Central memory CD4-positive, alpha-beta T cell (primary cell): ENCODE measurements at places on chromosomes 5 and 9.
A peak's percentile ranks its signal among the peaks of the same experiment; 100 is the strongest.

DNA sequence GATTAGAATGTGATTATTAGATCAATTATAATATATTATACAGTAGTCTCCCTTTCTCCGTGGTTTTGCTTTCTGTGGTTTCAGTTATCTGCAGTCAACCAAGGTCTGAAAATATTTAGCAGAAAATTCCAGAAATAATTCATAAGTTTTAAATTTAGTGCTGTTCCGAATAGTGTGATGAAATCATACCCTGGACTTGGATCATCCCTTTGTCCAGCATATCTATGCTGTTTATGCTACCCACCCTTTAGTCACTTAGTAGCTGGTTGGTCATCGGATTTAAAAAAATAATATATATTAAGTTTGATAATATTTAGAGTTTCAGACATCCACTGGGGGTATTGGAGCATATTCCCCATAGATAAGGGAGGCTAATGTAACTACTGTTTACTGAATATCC, 19.6 kb downstream of the RMI1 start:
- no peak for DNase-seq

GRCh38 chr5:143154510-143155370, 248.7 kb downstream of the NR3C1 start:
- no peak for DNase-seq

DNA sequence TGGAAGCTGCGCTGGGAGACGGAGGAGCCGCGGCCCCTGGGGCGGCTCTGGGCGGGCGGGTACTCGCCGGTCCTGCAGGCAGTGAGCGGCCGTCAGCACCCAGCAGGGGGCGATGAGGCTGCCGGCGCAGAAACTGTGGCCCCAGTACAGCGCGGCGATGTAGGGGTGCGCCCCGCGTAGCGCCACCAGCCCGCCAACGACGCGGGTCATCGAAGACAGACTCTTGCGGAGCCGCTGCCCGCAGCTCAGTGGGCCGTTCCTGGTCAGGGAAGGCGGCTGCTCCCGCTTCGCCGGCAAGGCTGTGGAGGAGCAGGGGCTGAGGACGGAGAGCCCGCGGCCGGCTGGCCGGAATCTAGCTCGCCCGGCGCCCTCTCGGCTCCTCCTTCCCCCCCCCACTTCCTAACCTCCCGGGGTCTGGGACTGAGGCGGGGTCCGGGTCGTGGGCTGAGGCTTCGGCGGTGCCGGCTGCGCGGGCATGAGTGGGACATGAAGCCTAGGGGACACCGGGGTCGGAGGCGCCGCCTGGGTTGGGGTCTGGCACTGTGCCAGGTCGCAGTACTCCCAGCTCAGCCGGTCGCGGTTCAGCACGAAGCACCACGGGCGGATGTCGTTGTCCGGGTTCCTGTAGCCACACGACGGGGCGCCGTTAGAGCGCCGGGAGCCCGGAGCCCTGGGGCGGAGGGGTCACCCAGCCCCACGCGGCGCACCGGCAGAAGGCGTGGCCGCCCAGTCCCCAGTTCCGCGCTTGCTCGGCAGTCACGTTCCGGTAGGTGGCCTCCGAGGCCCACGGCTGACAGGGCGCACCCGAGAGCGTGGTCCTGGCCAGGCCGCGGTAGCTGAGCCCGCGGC, 3.6 kb upstream of the PFN3 start:
- DNase-seq: peak; percentile 83

DNA sequence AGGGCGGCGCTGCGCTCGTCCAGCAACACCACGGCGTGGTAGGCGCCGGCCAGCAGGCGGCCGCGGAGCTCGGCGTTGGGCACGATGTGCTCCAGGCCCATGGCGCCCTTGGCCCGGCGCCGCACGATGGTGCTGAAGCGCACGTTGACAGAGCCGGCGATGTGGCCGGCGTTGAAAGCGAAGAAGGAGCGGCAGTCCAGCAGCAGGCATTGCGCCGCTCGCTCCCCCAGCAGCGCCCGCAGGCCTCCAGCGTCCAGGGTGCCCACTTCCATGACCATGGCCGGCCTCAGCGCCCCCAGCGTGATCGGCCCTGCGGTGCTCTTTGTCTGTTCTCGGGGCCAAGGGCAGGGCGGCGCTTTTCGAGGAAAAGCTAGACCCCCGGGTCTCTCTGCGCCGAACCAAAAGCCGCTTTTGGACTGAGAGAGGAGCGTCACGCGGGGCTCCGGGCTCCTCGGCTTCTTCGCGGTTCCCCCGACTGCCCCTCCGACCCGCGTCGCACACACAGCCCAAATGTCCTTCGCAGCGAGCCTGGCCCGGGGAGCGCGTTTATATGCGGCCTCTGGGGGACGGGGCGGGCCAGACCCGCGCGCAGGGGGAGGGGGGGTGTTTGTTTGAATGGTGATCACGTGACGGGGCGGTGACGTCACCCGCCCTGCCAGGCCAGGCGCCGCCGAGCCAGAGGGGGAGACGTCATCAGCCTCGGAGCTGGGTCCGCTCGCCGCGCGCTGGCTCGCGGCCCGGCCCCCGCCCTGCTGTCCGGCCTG, at the start of gene DUSP1:
TSS of gene DUSP1 (minus strand) at position 521 of the 764 bp plus-strand sequence. CDS start at position 278, 243 bp downstream.
- DNase-seq: peak; percentile 97

- DNase-seq: no peak
Measured at GRCh38 chr5:135230251-135230925, 168.6 kb downstream of the MACROH2A1 start.

- no peak for DNase-seq
Measured at GRCh38 chr9:80093695-80094094, 521.9 kb downstream of the TLE4 start.

DNA sequence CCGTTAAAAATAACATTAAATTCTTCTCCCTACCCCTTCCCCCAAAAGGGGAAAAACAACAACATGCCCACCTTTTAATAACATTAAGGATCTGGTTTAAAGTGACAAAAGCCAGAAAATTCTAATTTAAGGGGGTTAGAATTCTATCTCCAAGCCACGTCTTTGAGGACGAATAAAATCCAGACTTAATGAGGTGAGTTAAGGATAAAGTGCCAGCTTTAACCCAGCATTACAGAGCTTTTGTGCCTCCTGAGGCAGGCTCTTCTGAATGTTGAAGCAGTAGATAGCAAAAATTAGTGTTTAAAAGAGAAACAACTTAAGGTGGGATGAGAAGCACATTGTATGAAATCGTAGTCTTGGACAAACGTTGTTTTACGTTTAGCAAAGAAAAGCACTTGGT, 329.0 kb upstream of the MPDZ start:
- DNase-seq: no peak

GRCh38 chr5:27266184-27266583, 227.8 kb upstream of the CDH9 start:
- DNase-seq: no peak

- DNase-seq: peak; percentile 85
Measured at GRCh38 chr9:94860678-94861588, 134.4 kb downstream of the AOPEP start.

DNA sequence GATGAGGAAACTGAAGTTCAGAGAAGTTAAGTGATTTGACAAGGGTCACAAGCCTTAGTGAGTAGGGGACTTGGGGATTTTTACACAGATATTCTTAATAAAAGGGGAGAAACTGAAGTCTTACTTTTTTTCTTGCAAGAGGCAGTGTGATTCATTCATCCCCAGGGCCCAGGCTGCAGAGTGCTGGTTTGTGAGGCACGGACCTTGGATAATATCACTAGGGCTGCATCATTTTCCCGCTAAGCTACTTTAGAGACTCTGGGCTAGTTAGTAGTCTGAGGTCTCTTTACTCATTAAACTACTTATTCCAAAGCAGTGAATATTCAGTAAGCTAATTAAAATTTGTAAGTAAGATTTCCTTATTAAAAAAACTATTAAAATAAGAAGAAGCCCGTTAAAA, 195.0 kb downstream of the PBX3 start:
- DNase-seq: no peak

DNA sequence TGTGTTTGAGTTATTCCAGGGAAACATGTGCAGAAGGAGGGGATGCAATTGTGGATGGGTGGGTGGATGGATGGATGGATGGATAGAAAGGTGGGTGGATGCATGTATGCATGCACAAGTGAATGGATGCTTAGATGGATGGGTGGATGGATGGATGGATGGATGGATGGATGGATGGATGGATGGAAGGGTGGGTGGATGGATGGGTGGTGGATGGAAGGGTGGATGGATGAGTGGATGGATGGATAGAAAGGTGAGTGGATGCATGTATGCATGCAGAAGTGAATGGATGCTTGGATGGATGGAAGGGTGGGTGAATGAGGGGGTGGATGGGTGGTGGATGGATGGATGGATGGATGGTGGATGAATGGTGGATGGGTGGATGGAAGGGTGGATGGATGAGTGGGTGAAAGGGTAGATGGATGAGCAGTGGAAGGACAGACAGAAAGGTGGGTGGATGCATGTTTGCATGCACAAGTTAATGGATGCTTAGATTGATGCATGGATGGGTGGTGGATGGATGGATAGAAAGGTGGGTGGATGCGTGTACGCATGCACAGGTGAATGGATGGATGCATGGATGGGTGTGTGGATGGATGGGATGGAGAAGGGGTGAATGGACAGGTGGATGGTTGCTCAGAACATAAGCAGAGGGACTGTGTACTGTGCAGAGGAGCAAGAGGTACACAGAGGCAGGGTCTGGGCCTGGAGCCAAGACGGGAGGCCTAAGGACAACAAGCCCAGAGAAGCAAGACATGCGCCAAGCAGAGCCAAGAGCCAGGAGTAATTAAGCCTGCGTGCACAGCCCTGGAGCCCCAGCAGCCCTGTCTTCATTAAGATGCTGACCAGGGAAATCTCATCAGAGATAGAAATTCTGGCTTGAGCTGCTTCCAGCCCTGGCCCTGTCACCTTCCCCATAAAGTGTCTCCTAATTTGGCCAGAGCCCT, 84.6 kb upstream of the PPP1R26 start:
- no peak for DNase-seq

DNA sequence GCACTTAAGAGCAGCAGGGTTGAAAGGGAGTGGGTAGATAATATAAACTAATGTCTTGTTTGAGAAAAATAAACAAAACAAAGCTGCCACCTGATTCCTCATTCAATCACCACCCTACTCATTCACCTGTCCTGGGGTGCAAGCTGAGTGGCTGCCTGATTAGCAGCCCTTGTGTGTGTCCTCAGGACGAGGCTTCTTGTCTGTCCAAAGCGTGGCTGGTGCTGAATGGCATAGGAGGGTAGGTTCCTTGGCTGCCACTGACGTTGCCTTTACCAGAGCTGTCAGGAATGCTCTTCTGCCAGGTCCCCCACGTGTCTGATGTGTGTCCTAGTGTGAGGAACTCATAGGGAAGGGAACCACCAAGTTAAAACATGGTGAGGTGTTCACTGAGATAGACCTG, 146.6 kb upstream of the SLC24A2 start:
- DNase-seq: no peak

DNA sequence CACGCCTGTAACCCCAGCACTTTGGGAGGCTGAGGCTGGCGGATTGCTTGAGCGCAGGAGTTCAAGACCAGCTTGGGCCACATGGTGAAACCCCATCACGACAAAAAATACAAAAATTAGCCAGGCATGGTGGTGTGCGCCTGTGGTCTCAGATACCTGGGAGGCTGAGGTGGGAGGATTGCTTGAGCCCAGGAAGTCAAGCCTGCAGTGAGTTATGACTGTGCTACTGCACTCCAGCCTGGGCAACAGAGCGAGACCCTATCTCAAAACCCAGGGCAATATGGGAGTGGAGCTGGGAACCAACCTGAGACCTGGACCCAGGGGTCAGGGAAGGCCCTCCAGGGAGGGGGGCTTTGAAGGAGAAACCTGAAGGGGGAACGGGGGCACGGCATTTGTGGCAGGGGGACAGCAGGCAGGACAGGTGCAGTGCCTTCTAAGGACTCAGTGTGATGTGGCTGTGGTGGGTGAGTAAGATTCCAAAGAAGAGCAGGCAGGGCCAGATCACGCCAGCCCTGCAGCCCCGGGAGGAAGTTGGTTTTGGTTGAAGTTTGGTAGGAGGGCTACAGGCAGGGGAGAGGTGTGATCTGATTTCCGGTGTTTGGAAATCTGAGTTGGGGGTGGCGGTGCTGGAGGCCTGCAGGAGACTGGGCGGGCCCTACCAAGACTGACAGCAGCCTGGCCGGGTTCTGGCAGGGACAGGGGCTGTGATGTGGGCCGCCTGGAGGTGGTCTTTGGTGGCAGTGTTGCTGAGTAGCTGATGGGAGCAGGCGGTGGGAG, 46.2 kb downstream of the NTNG2 start:
- DNase-seq: no peak

DNA sequence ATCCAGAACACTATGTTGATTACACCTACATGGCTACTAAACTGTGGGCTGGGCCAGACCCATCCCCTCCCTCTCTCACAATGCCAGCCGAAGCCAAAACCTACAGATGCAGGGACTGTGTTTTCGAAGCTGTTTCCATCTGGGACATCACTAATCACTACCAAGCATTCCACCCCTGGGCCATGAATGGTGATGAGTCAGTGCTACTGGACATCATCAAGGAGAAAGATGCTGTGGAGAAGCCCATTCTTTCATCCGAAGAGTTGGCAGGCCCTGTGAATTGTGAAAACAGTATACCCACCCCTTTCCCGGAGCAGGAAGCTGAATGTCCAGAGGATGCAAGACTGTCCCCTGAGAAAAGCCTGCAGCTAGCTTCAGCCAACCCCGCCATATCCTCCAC, 65.0 kb downstream of the ZNF462 start:
- no peak for DNase-seq

DNA sequence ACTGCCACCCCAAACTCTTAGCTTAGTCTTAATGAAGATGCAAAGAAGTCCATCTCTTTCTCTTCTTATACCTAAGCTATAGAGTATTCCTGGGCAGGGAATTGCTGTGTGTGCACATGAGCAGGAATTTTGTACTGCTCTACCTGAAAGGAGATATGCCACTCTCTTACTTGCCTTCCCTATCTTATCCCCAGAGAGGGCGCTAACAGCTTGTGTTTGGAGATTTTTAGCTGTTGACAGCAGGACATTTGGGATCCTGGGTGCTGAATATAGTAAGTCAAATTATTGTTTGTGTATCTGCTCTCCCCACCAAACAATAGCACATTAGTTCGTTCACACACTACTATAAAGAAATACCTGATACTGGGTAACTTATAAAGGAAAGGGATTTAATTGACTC, 159.5 kb downstream of the GABRG2 start:
- no peak for DNase-seq

GRCh38 chr5:95670568-95670967, 12.2 kb downstream of the SPATA9 start:
- DNase-seq: no peak

DNA sequence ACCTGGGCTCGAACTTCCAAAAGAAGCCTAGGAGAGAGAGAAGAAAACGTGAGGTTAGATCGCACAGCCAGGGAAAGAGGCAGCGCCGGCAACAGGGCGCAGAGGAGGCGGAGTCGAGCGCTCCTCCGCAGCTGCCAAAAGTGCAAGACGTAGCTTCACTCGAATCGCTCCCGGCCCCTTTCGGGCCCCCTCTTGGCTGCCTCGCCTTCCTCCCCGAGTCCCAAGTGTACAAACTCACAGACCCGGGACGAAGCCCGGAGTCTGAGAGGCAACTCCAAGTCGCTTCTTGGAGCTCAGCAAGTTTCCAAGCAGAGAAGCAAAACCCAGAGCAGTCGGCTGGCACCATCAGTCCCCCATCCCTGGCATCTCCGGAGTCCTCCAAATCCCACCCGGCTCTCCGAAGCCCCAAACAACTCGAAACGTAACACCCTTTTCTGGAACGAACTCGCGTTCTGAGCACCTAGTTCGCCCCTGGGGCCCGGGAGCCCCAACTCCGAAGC, 1.2 kb downstream of the MIER3 start:
- DNase-seq: peak; percentile 36
